Activated CD4-positive, alpha-beta T cell treated with anti-CD3 and anti-CD28 coated beads, Interleukin-2, amount 10 ng/mL, durations not matched to agents 7 days and 5 days (primary cell): ENCODE measurements at places on chromosomes 6 and 20.

- no peak for DNase-seq
- no peak overlapping the region for H3K27ac ChIP-seq
- H3K4me1 ChIP-seq: no peaks in the 10 kb centered on the region
- no peak overlapping the region for H3K4me3 ChIP-seq
Observed at GRCh38 chr6:113671421-113671820, 185.7 kb upstream of the MARCKS start.

DNA sequence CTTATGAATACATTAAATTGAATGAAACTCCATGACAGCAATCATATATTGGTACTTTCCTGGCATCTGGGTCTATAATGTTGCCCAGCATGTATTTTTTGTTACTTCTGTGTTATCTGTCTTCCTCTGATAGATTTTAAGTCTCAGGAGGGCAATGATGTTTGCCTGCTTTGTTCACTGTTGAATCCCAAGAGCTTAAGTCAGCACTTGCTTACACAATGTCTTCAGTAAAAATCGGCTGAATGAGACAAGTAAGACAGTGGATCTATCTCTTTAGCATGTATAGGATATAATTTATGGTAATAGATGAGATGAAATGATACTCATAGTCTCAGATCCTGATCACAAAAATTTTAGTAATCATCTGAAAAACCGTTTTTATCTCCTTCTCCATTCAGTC lies 1034.9 kb upstream of the EPHA7 start:
- DNase-seq: no peak
- no peaks in the 10 kb centered on the region for H3K27me3 ChIP-seq
- H3K4me1 ChIP-seq: no peaks in the 10 kb centered on the region
- H3K36me3 ChIP-seq: no peaks in the 10 kb centered on the region
- no peak overlapping the region for H3K4me3 ChIP-seq

DNA sequence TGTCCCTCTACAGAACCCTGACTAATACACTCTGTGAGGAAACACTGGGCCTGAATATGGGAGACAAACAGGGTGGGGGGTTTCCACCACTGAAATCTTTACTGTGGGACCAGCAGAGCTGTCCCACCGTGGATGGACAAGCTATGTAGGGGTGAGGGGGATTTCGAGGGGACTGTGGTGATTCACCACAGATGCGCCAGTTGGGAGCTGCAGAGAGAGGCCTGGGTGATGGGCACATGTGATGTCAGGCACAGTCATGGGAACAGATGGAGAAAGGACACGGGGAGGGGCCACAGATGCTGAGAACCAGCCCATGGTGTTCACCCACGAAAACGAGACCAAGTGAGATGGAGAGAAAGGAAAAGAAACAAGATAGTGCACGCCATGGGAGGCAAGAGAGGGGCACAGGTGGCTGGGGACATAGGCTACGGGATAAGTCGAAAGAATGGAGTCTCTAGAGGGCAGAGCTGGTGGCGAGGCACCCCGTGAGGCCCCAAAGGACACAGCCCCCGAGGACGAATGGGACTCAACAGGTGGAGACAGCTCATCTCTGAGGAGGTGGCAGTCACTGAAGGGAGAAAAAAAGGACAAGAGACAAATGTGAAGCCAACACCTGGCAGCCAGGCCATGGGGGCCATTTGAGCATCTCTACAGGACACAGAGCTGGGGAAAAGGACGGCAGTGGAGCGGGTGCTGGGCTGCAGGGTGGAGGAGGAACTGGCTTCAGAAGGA lies 10.5 kb upstream of the RAMACL start:
- no peaks in the 10 kb centered on the region for H3K27me3 ChIP-seq
- no peaks in the 10 kb centered on the region for H3K36me3 ChIP-seq
- no peaks in the 10 kb centered on the region for H3K4me1 ChIP-seq
- no peak overlapping the region for H3K27ac ChIP-seq
- no peak overlapping the region for H3K4me3 ChIP-seq
- no peak for DNase-seq

DNA sequence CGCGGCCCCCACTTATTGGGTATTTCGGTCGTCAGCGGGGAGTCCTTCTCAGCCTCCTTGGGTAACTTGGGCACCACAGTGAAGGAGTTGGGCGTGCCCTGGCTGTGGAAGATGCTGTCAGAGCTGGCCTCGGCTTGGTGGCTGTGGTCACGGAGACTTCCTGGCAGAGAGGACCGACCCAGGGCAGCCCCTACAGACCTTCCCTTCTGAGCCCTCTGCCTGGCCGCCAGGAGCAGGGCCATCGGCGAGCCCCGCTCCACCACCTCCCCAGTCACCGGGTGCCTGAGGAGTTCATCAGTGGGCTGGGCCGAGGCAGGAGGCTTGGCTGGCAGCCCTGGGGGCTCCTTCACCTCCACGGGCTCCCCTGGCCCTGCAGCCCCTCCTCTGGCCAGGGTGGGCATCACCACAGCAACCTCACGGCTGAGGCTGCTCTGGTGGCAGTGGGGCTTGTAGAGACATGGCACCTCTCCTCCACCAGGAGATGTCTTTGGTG lies 37.2 kb downstream of the C6orf132 start:
- peaks cover 12% of the 10 kb centered on the region for H3K4me1 ChIP-seq
- no peaks in the 10 kb centered on the region for H3K36me3 ChIP-seq
- no peak overlapping the region for H3K4me3 ChIP-seq
- peaks cover 10% of the 10 kb centered on the region for H3K27me3 ChIP-seq

GRCh38 chr20:45433316-45433715 lies 17.4 kb downstream of the PIGT start:
- H3K36me3 ChIP-seq: peaks cover 12% of the 10 kb centered on the region
- H3K27me3 ChIP-seq: no peaks in the 10 kb centered on the region
- DNase-seq: no peak
- H3K27ac ChIP-seq: no peak overlapping the region
- peaks cover 26% of the 10 kb centered on the region for H3K4me1 ChIP-seq

- H3K27me3 ChIP-seq: peaks cover 7% of the 10 kb centered on the region
- no peak overlapping the region for H3K27ac ChIP-seq
- no peak overlapping the region for H3K4me3 ChIP-seq
- peaks cover 9% of the 10 kb centered on the region for H3K4me1 ChIP-seq
Observed at GRCh38 chr6:26556263-26557070, 18.3 kb downstream of the HMGN4 start.

GRCh38 chr6:78810146-78810545 lies 57.2 kb upstream of the IRAK1BP1 start:
- no peak overlapping the region for H3K27ac ChIP-seq
- no peaks in the 10 kb centered on the region for H3K27me3 ChIP-seq
- no peak for DNase-seq
- no peaks in the 10 kb centered on the region for H3K4me1 ChIP-seq
- no peak overlapping the region for H3K4me3 ChIP-seq

DNA sequence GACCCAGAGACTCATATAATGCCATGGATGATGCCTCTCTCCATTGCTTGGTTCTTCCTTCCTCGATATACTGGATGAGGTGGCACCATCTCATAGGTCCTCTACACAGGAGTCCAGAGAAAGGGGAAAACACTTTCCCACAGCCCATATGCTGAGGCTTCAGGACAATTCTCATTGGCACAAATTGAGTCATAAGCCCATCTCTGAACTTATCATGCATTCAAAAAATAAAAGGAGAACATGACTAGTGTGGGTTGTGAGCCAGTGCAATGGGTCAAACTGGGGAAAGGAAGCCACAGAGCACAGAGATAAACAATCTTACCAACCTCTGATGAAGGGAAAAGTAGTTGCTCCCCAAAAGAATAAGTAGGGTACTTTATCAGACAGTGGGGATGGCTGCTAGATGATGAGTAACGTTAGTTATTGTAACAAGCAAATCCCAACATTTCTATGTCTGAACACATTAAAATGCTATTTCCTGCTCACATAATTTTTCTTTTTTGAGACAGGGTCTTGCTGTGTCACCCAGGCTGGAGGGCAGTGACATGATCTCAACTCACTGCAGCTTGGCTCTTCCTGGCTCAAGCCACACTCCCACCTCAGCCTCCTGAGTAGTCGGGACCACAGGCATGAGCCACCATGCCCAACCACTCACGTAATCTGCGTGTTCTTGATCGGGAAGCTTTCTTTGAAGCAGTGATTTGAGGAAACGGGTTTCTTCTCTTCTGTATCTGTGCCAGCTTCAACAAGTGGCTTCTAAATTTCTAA lies 27.0 kb downstream of the SOD2 start:
- peaks cover 6% of the 10 kb centered on the region for H3K36me3 ChIP-seq
- no peak overlapping the region for H3K27ac ChIP-seq
- H3K4me1 ChIP-seq: no peaks in the 10 kb centered on the region
- no peak overlapping the region for H3K4me3 ChIP-seq
- no peaks in the 10 kb centered on the region for H3K27me3 ChIP-seq

DNA sequence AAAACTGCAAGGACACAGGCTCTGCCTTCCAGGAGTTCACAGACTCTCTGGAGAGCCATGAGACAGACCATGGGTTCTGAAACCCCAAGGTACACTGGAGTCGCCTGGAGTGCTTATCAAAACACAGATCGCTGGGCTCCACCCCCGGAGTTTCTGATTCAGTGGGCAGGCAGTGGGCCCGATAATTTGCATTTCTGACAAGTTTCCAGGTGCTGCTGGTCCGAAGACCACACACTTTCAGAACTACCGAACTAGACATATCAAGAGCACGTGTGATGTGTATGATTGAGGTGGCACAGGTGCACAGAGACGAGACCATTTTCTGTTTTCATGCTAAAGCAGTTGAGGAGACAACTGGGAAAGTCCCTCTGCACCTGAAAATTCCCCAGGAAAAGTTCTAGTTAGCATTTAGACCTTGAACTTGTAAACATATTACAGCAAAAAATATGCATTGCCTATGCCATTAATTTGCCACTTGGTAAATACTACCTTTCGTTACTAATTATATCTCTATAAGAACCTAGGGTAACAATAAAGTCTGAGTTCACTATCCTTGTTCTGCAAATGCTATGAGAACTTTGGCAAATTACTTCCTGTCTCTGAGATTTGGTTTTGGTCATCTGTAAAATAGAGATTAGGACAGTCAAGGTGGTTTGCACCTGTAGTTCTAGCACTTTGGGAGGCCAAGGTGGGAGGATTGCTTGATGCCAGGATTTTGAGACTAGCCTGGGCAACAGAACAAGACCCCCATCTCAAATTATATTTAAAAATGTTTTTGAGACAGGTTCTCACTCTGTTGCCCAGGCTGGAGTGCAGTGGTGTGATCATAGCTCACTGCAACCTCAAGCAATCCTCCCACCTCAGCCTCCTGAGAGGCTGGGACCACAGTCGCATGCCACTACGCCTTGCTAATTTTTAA lies 14.3 kb upstream of the PIM1 start:
- peak overlapping the region; percentile 22 for H3K27ac ChIP-seq
- no peaks in the 10 kb centered on the region for H3K36me3 ChIP-seq
- H3K4me1 ChIP-seq: peaks cover 24% of the 10 kb centered on the region
- no peak overlapping the region for H3K4me3 ChIP-seq

DNA sequence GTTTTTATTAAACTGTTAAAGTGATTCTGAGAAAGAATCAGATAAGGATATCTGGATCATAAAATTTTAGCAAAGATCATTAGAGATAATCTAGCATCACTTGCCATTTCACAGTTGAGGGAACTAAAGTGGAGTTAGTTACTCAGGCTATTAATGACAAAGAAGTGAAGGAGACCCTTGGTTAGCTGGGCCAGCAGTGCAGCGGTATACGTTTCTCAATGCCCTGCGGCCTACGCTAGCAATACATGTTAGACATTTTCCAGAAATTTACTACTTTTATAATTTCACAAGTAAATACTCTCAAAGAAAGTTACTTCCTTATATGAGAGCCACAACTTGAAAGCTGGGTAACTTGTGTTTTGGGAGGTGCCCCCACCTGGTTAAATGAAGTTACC lies 28.5 kb downstream of the NEDD9 start:
- peaks cover 73% of the 10 kb centered on the region for H3K36me3 ChIP-seq
- H3K27me3 ChIP-seq: no peaks in the 10 kb centered on the region
- no peak for DNase-seq
- H3K27ac ChIP-seq: peak overlapping the region; percentile 93
- H3K4me3 ChIP-seq: no peak overlapping the region
